ENCODE measurements at places on chromosomes 3 and 15. TPM values are rescaled to one million over a fixed set of nuclear protein-coding genes. Genes with fewer than 3 reads are reported as not detected.

Gene CACNA1D
- total RNA-seq: 19.8 TPM

Gene OR5K2
- not detected for total RNA-seq

Gene CLDN16
- total RNA-seq: not detected

GRCh38 chr3:34140616-34141015 is 342.2 kb downstream of the PDCD6IP start:
- H3K36me3 ChIP-seq: no peaks in the 10 kb centered on the region
- no peak overlapping the region for H3K4me3 ChIP-seq
- no peak for DNase-seq

All from stomach (tissue), 19 donors.